ENCODE measurements at places on chromosomes 11 and 22.

- no peak for DNase-seq
Observed at GRCh38 chr22:43850529-43850928, 11.8 kb downstream of the SULT4A1 start.

- peak; percentile 27 for DNase-seq
Observed at GRCh38 chr11:76256448-76256847, 50.1 kb upstream of the WNT11 start.

DNA sequence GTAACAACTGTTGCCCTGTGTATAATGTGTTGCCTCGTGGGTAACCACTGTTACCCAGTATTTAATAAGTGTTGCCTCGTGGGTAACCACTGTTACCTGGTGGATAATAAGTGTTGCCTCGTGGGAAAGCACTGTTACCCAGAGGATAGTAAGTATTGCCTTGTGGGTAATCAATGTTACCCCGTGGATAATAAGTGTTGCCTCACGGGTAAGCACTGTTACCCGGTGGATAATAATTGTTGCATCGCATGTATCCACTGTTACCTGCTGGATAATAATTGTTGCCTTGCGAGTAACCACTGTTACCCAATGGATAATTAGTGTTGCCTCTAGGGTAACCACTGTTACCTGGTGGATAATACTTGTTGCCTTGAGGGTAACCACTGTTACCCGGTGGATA lies 17.1 kb upstream of the NXPE4 start:
- DNase-seq, result no peak

DNA sequence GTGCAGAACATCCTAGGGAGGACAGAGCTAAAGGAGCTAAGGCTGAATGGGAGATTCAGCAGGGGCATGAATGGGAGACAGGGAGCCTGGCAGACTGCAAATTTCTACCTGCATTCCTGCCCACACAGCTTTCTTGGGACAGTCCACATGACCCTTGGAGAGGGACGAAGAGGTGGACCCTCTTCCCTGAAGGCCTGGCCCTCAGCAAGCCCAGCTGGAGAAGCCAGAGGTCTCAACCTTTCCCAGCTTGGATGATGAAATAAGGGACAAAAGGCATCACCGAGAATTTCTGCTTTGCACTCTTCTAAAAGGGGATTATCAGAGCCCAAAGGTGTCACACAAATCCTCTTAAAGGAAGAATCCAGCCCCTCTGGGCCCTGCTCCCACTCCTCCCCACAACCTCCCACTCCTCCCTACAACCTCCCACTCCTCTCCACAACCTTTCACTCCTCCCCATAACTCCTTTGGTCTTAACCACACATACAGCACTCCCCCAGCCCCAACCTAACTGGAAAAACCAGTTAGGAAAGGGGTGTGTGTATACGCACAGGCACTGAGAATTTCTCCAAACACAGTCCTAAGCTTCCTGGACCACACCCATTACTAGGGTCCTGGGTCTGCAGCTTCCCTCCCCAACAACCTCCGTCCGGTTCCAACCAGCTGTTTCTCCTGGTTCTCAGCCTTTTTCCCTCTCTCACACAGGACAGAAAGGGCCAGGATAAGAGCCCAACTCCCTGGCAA lies 38.4 kb downstream of the RPL27A start:
- DNase-seq, result peak; percentile 45

DNA sequence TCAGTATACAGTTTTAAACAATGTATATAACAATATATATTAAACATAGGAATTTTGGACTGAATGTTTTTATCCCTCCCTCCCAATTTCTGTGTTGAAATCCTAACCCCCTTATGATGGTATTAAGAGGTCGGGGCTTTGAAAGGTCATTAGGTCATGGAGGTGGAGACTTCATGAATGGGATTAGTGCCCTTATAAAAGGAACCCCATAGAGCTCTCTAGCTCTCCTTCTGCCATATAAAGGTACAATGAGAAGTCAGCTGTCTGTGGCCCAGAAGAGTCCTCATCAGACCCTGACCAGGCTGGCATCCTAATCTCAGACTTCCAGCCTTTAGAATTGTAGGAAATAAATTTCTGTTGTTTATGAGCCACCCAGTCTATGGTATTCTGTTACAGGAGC lies 6.5 kb downstream of the NNMT start:
- no peak for DNase-seq

DNA sequence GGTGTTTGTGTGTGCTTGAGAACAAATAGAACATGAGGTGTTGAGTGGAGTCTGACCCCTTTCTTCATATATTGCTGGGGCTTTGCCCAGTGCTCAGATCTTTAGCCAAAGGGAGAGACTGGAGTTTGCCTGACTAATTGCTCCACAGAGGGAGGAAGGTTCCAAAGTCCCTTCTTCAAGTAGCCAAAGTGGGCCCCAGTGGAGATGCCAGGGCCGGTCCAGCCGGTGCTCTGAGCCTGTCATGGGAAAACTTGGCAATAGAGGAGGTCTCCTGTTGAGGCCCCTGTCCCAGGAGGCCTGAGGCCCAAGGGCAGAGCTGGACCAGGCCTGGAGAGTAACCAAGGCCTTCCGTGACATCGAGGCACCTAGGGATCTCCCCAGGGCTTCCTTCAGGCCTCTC lies 112.3 kb downstream of the DSCAML1 start:
- DNase-seq, result no peak

- no peak for DNase-seq
Observed at GRCh38 chr11:119729951-119730613, 1.1 kb upstream of the NECTIN1 start.

- no peak for DNase-seq
Observed at GRCh38 chr22:23119494-23120414, 22.0 kb downstream of the RSPH14 start.

DNA sequence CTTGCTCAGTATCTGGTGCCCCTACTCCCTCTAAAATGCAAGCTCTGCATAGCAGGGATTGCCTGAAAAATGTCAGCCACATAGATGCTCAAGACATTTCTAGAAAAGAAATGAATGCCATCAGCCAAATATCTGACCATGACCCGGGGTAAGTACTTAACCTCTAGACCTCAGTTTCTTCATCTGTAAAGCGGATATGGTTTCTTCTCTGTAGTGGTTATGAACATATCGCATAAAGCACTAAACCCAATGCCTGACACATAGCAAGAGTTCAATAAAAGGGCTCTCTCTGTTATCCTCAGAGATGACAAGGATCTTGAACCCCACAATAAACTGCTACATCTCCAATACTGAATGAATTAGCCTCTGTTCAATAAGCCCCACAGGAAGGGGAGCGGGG lies 122.6 kb downstream of the ABTB2 start:
- DNase-seq, result no peak

DNA sequence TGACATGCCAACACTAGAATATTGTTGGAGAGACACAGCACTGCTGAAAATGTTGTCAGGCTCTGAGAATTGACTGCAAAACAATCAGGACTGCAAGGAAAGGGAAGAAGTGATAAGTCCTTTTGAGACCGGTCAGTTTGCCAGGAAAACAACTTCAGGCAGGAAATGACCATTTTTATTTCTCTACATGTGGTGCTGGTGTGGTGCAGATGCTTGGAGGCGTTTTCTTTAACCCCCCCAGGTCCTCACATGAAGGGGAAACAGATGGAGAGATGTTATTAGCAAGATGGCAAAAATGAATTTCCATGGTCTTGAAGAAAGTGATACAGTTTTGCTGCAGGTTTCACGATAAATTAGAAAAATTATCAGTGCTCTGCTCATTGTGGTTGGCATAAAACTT lies 5.7 kb downstream of the AP2A2 start:
- no peak for DNase-seq

GRCh38 chr11:115892016-115892415 lies 387.8 kb upstream of the CADM1 start:
- DNase-seq, result no peak

- DNase-seq, result no peak
Observed at GRCh38 chr11:7573193-7573557, 59.4 kb downstream of the PPFIBP2 start.

- DNase-seq, result no peak
Observed at GRCh38 chr11:7436657-7437056, 48.6 kb upstream of the OLFML1 start.

GRCh38 chr22:36506637-36507517 lies at the start of gene FOXRED2:
TSS of gene FOXRED2 (minus strand) at chr22:36507040. CDS start at chr22:36506422, 618 bp downstream.
- peak; percentile 96 for DNase-seq

DNA sequence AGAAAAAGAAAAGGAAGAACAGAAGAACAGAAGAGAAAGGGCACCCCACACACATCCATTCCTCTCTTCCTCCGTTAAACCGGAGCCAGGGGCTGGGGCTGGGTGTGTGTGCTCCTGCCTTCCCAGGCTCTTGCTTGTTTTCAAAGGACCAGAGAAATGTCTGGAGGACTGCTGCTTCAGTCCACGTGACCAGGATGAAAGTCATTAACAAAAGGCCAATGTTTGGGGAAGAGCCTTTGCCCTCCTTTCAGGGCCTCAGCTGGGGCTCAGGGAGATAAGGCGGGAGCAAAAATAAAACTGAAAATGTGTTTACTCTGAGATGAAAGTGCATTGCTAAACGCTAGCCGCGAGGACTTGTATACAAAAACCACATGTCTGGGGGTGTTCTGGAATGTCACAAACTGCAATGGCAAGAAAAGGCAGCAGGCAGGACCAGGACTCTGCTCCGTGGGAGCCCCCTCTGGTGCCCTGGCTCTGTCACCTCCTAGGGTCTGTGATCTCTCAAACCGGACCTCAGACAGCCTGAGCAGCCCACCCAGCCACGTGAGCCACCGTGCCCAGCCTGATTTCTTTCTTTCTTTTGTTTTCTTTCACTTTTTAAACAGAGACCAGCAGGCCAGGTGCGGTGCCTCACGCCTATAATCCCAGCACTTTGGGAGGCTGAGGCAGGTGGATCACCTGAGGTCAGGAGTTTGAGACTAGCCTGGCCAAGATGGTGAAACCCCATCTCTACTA lies 31.6 kb upstream of the MYH9 start:
- peak; percentile 70 for DNase-seq

- peak; percentile 70 for DNase-seq
Observed at GRCh38 chr11:117199053-117199915, at the start of gene TAGLN. TSS of gene TAGLN (plus strand) at chr11:117199370. CDS start at chr11:117203014, 3,644 bp downstream.

DNA sequence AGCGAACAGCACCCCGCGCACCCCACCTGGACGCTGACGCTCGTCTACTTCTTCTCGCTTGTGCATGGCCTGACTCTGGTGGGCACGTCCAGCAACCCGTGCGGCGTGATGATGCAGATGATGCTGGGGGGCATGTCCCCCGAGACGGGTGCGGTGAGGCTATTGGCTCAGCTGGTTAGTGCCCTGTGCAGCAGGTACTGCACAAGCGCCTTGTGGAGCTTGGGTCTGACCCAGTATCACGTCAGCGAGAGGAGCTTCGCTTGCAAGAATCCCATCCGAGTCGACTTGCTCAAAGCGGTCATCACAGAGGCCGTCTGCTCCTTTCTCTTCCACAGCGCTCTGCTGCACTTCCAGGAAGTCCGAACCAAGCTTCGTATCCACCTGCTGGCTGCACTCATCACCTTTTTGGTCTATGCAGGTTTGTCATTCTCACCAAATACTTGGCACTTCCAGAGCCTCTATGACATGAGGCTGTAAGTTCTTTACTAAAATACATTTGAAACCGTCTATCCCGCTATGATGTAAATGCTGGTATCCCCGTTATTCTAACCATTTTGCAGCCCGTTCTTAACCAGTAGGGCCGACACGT lies 535 bp downstream of the AQP11 start:
- DNase-seq, result peak; percentile 83
